Right atrium auricular region (tissue), 2 donors: ENCODE measurements at places on chromosomes 1 and 21. TPM values are rescaled to one million over a fixed set of nuclear protein-coding genes. Genes with fewer than 3 reads are reported as not detected.

The KRTAP10-1 gene
- total RNA-seq, result not detected

DNA sequence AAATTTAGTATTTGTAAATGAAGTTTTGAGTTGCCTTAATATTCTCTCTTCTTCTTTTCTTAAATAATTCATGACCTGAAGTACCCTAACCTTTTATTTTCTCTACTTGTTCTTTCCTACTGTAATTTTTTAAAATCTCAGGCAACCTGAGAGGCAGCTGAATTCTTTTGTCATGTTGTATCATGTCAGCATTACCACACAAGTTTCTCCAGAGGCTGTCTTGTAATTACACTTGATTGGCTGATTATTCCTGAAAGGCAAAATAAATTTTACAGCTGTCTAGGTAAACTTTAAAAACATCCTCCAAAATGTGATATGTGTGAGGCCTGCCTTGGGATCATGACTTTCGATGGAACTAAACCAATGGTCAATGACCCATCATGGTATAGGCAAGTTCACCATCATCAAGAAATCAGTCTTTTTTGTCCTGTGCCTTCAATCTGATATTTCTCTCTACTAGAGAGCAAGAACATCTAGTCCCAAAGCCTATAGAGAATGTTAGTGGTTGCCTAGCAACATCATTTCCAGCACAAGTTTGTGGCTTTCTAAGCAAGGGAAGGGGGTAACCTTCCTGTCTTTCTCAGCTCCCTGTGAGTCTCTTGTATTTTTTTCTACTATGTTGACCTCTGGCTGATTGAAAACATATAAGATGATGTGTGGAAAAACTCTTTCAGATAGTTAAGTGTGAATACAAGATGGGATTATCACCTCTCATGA lies 115.5 kb downstream of the GABPA start:
- no peaks in the 10 kb centered on the region for H3K36me3 ChIP-seq
- no peak for DNase-seq
- H3K4me3 ChIP-seq, result no peak overlapping the region
- no peaks in the 10 kb centered on the region for H3K27me3 ChIP-seq
- no peaks in the 10 kb centered on the region for H3K4me1 ChIP-seq

- no peak overlapping the region for H3K27ac ChIP-seq
- no peak overlapping the region for H3K4me3 ChIP-seq
- peaks cover 6% of the 10 kb centered on the region for H3K4me1 ChIP-seq
Observed at GRCh38 chr21:46145159-46145839, 10.1 kb downstream of the FTCD start.

- H3K4me1 ChIP-seq, result peaks cover 30% of the 10 kb centered on the region
- H3K27me3 ChIP-seq, result no peaks in the 10 kb centered on the region
- no peak overlapping the region for H3K4me3 ChIP-seq
- no peak for DNase-seq
Observed at GRCh38 chr1:68228851-68229250, 3.5 kb downstream of the WLS start.

DNA sequence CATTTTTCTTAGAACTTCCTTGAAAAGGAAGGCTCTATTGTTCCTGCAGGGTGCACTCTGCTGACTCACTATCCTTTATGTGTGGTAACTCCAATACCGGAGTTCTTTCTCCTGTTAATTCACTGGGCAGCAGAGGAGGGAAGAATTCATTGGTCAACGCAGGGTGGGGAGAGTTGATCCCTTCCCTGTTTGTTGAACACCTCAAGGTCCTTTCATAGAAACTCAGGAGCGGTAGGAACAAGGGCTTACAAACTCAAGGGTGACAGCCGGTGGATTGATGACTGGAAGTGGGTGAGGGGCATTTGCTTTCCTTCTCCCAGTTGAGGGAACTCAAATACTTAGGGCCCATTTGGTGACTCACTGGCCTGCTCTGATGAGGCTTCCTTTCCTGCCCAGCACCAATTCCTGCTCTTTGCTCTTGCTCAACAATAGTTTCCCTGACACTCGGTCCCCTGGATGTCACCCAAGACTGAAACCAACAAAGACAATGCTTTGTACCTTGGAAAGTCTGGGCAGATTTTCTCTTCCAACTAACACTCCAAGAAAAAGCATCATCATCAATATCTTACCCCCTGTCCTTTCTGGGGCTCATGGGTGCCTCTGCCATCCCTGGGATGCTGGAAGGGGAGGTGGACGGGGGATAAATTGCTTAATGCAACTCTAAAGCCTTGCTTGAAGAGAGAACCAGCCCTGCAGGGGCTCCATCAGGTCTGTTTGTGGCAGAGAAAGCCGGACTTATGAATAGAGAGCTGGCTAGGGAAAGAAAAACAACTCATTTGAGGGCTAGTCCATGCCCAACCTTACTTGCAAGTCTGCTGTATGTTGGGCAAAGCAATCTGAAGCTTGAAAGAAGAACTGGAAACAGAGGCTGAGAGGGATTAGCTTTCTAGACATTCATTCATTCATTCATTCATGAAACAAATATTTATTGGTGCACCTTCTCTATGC lies 9.3 kb downstream of the SLC26A9 start:
- no peak overlapping the region for H3K27ac ChIP-seq
- no peak overlapping the region for H3K4me3 ChIP-seq
- H3K36me3 ChIP-seq, result no peaks in the 10 kb centered on the region
- no peaks in the 10 kb centered on the region for H3K27me3 ChIP-seq
- no peak for DNase-seq
- H3K4me1 ChIP-seq, result peaks cover 7% of the 10 kb centered on the region
